ENCODE measurements at places on chromosomes 4 and X.

GRCh38 chr4:54169176-54169575 lies 59.9 kb upstream of the PDGFRA start:
- DNase-seq: no peak

- no peak for DNase-seq
Observed at GRCh38 chrX:153530411-153531129, 13.1 kb downstream of the ATP2B3 start.

DNA sequence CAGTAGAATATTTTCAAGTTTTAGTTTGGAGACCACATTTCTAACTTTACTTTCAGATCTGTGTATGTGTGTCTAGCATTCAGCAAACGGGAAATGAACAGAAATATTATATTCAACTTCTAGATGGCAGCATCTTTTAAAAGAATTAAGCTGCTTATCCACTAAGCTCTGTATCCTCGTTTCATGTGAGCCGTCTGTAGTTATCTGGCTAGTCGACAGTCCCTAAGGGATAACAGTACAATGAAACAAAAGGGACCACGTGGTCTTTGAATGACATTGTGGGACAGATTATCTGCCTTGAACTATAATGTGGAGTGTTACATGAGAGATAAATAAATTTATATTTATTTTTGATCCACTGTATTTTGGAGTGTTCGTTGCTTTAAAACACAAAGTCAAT lies 35.8 kb upstream of the PRSS12 start:
- DNase-seq: no peak

- no peak for DNase-seq
Observed at GRCh38 chr4:183430317-183430993, 14.0 kb upstream of the CDKN2AIP start.

DNA sequence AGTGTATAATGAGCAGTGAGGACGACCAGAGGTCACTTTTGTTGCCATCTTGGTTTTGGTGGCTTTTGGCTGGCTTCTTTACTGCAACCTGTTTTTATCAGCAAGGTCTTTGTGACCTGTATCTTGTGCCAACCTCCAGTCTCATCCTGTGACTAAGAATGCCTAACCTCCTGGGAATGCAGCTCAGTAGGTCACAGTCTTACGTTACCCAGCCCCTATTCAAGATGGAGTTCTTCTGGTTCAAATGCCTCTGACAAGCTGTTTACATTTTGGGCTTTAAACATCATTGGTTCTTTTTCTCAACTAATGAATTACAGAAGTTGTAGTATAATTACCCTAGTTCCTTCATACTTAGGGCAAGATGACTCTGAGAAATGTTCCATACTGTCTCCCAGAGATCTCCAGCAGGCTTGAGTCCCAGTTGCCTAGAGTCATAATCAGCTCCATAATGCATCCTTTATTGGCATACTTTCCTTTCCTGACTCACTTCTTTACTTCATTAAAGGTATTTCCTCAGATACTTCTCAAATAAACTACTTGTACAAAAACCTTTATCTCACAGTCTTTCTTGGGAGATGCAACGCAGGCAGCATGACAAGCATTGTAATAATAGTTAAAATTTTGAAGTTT lies 136.5 kb downstream of the KDM6A start:
- DNase-seq: no peak

DNA sequence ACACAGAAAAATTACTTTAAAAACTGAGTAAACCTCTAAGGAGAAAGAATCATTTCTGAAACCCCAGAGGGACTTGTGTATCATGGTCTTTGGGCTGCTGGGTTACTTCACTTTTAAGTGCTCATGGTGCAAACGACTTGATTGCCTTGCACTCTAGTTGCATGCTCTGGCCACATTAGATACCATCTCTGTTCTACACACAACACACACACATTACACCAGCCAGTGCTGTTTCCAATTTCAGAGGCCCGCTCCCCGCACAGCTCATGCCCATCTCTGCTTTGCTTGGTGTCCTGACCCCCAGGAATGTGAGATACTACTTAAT lies 2.1 kb downstream of the PPP3CA start:
- DNase-seq: peak; percentile 21

GRCh38 chr4:52968691-52969090 lies 106.6 kb downstream of the RASL11B start:
- DNase-seq: no peak

- DNase-seq: no peak
Observed at GRCh38 chr4:182944484-182945213, 27.5 kb upstream of the DCTD start.

DNA sequence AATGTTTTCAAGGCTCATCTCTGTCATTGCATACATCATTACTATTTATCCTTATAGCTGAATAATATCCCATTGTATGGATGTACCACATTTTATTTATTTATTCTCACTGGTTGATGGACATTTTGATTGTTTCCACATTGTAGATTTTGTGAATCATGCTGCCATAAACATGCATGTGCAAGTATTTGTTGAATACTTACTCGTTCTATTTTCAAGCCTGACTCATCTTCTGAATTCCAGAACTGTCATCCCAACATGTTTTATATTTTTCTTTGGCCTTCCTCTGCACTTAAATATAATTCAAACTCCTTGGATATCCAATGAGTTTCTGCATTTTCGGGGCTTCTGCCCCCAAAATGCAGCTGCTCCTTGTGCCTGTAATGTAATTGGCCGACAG lies 77.6 kb downstream of the MXRA5 start:
- no peak for DNase-seq

- no peak for DNase-seq
Observed at GRCh38 chrX:18871161-18871890, 112.6 kb downstream of the PHKA2 start.

DNA sequence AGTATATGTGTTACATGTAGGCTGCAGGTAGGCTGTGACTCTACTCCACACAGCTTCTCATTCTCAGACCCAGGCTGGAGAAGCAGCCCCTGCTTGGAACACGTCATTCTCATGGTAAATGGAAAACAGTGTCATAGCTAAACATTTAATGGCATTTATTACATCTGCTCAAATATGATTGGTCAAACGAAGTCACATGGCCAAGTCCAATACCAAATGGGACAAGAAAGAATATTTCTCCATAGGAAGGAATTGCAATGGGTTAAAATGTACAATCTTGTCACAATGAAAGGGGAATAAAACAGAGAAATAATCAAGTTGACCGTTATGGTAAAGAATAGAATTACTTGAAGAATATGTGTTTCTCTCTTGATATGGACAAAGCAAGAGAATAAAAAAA lies 198.6 kb downstream of the ANAPC10 start:
- no peak for DNase-seq

- DNase-seq: no peak
Observed at GRCh38 chr4:55407764-55408163, 12.0 kb downstream of the TMEM165 start.

DNA sequence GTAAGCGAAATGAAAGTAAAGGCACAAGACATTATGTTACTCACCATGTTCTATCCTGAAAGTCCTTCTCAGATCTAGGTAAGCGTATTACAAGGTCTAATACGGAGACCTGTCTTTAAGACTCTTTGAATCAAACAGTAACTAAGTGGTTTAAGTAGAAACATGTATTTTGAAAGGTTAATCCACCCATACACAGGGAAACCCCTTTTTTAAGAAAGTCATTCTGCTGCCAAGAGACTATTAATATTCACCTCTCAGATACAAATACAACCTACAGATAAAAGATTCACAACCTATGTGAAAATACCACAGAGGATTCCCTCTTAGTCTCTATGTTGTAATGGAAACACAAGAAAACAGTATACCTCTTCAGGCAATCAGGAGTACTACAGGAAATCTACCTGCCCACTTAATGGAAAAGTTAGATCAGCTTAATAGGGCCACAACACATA lies 63.2 kb upstream of the TNIP3 start:
- no peak for DNase-seq
